ENCODE measurements at places on chromosomes 16 and 17.
A peak's percentile ranks its signal among the peaks of the same experiment; 100 is the strongest.

GRCh38 chr17:10243883-10244844 is 45.8 kb upstream of the GAS7 start:
- no peak for DNase-seq

- no peak for DNase-seq
These were observed 7.2 kb upstream of the EXOSC6 start for GRCh38 chr16:70258946-70259345.

- DNase-seq = no peak
These were observed 15.3 kb upstream of the HEXD start for GRCh38 chr17:82402865-82403264.

DNA sequence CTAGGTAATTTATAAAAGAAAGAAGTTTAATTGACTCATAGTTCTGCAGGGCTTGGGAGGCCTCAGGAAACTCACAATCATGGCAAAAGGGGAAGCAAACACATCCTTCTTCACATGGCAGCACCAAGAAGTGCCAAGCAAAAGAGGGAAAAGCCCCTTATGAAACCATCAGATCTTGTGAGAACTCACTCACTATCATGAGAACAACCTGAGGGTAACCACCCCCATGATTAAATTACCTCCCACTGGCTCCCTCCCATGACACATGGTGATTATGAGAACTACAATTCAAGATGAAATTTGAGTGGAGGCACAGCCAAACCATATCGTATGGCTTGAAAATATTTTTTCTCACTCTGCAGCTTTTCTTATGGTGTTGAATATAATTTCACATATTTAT is 151.7 kb downstream of the ANKFN1 start:
- DNase-seq = no peak

- no peak for DNase-seq
These were observed 11.4 kb downstream of the CIITA start for GRCh38 chr16:10888320-10888937.

DNA sequence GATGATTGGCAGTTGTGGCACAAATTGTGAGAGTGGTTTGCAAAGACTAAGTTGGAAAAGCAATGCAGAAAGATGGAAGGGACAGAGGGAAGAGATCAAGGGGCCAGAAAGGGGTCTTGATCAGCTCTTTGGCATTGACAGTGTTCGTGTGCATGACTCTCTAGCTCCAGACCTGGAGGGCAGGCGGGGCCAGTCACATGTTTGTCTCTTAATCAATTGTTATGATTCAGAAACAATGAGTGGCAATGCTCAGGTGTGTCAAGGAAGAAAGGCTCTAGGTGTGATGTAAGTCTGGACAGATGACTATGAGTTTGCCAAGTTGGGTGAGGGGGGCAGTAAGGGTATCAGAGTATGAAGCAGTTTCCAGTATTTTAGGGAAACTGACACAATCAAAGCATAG is 32.1 kb downstream of the WSB1 start:
- no peak for DNase-seq

- DNase-seq = peak; percentile 60
These were observed 117.0 kb downstream of the RGS9 start for GRCh38 chr17:65254166-65254565.

DNA sequence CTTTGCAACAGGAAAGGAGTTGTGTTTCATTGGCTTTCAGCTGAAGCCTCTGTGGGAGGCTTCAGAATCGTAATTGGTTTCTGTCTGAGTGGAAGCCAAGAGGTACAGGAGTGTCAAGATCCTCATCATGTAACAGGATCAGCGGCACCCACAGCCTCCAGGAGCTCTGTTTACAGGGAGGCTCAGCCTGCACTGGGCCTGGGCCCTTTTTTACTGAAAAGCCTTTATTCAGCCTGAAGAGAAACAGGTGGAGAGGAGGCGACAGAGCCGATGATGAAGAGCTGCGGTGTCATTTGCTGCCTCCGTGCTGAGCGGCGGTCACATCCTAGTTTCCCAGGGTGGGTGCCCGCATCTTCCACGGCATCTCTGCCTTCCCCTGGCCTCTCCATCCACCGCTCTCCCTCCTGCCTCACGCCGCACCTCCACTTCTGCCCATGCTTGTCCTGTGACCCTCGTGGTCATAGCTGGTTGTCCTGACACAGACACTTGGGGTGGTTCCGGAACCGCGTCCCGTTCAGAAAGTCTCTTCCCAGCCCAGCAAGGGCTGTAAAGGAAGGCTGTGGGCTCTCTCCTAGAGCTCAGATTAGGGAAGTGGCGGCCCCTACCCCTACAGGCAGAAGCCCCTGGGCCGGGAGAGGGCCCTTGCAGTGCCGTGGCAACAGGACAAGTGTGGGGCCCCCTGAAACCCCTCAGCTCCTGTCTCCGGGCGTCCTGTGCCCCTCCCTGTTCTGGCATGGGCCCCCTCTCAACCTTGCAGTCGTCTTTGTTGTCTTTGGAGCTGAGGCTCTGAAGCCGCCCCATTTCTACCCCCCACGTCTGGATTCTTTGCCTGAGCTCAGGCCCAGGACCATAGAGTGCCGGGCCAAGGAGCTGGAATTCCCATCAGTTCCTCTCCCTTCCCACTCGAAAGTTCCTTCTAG is 53.9 kb upstream of the CHMP6 start:
- peak; percentile 71 for DNase-seq

GRCh38 chr17:19415806-19416775 is 5.1 kb downstream of the RNF112 start:
- DNase-seq = no peak

GRCh38 chr17:59558953-59559352 is 6.5 kb upstream of the DHX40 start:
- DNase-seq = no peak

DNA sequence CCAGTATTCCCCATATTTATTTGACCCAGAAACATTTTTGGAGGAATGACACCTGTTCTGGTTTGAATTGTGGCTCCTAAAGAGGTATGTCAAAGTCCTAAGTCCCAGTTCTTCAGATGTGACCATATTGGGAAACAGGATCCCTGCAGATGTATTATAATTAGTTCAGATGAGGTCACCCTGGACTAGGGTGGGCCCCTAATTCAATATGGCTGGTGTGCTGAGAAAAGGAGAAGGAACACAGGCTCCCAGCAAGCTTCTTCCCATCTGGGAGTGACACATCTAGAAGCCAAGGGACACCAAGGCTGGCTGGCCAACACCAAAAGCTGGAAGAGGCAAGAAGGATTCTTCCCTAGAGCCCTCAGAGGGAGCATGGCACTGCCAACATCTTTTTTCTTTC is 3.8 kb upstream of the GCSH start:
- no peak for DNase-seq

DNA sequence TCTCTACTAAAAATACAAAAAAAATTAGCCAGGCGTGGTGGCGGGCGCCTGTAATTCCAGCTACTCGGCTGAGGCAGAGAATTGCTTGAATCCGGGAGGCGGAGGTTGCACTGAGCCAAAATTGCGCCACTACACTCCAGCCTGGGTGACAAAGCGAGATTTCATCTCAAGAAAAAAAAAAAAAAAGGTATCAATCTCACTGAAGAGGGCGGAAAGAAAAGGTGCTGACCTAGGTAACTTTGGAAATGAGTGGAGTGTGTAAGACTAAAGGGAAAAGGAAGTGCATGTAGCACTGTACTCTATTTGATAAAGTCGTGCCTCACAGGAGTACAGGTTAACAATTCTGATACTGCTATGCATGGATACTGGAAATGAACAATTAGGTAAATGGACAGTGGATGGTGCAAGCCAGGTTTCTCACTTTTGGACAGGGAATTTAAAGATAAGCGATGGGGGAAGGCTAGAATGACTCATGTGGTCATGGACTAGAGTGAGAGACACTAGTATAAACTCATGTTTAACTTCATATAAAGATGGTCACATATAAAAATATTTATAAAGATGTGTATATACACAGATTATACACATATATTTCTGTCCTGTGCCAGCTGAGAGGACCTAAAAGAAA is 142.9 kb downstream of the CDK5R1 start:
- no peak for DNase-seq

GRCh38 chr17:83083368-83084201 is 4.2 kb downstream of the METRNL start:
- DNase-seq = no peak

GRCh38 chr17:64103391-64104364 is 26.3 kb downstream of the ERN1 start:
- no peak for DNase-seq

DNA sequence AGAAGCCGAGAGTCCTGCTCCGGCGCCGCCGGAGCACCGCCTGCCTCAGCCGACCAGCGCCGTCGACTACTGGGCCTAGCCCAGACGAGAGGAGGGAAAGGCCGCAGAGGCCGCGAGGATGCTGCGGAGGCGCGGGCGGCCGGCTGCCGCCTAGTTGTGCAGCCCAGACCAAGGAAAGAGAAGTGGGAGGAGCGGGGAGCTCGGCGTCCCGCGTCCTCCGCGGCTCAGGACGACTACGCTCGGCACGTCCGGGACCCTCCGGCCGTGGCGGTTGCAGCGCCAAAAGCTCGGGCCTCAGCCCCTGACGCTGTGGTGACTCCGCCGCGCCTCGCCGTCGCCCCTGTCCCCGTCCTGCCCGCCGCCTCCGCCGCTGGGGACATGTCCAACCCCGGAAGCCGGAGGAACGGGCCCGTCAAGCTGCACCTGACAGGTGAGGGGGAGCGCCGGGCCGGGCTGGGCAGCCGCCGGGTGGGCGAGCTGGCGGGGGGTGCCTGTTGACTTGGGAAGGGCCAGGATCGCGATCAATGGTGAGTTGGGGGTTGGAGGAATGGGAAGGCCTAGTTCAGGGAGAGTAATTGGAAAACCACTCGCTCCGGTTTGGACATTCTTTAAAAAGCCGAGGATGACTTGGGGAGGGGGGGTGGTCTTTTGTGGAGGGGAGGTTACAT is 37.7 kb downstream of the RNF135 start:
- peak; percentile 85 for DNase-seq

GRCh38 chr16:57723170-57723569 is 12.4 kb upstream of the KATNB1 start:
- DNase-seq = peak; percentile 44

- no peak for DNase-seq
These were observed 148.3 kb downstream of the BANP start for GRCh38 chr16:88099563-88099890.

GRCh38 chr16:85245307-85246172 is 133.3 kb upstream of the CIBAR2 start:
- peak; percentile 85 for DNase-seq

- no peak for DNase-seq
These were observed 15.1 kb downstream of the CDH11 start for GRCh38 chr16:65106757-65107156.

DNA sequence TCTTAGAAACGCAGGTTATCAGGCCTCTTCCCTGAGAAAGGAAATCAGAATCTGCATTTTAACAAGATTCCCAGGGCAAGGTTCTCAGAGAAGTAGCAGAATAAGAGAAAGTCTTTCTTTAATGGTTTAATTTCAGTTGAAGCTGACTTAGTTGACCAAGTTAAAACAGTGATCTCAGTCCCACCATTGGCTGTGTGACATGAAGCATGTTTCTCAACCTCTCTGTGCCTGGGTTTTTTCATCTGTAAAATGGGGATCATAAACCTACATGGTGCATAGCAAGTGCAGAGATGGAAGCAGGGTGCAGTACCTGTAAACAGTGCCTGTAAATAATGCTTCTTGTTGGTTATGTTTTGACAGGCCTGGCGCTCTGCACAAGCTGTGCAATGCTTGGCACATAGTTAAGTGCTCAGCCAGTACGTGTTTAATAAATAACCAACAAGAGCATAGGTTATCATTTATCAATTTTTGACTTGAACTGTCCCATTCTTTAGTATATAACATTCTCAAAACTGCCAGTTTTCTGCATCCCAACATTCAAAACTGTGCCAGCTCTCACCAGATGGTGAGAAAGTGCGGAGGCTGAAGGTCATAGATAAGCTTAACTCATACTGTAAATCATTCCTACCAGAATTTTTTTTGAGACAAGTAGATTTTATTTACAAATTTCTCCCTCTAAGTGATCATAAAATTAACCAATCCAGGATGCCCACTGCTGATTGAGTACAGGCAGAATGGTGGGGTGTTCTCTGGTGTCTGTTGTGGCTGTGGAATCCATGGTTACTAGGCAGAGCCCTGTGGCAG is 6.9 kb downstream of the C17orf67 start:
- DNase-seq = no peak

DNA sequence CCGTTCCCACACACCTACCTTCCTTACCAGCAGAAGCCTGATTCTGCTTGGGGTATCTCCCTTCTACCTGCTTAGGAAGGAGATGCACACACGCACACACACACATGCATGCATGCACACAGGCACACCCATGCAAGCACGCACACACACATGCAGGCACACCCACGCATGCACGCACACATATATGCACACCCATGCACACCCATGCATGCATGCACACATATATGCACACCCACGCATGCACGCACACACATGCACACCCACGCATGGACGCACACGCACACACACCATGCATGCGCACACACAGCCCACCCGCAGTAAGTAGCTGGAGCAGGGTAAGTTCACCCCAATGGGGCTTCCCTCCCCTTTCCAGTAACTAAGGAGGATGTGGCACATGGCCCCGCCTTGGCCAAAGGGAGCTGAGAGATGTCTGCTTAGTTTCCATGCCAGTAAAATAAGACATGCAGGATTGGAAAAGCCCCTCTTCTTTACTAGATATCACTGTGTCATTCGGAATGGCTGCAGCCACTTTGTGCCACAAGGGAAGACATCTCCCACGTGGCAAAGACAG is 33.7 kb downstream of the ADCY9 start:
- no peak for DNase-seq

DNA sequence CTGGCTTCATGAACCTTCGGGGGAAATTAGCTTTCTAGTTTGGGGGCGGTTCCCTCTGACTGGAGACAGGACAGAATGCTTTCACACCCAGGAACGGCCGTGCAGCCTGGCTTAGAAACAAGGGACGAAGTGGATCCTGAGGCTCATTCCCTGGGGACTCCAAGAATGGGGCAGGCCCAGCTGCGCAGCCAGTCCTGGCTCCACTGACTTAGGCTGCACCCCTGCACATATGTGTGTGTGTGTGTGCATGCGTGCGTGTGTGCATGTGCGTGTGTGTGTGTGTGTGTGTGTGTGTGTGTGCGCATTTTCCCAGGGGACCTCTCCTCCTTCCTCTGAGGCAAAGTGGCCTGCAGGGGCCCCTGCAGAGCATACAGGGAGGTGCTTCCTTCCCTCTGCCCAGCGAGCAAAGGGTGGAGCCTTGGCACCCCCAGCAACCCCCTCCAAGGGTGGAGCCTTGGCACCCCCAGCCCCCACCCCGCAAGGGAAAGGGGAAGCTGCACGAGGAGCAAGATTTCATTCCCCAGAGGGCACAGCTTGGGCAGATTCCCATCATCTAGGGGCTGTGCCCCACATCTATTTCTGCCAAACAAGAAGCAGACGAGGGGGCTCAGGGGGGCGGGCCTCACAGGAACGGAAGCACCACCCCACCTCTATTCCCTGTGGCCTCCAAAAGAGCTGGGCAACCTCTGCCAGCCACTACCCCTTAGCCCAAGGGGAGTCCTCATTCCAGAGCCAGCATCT is 97.6 kb upstream of the CBX4 start:
- DNase-seq = no peak

DNA sequence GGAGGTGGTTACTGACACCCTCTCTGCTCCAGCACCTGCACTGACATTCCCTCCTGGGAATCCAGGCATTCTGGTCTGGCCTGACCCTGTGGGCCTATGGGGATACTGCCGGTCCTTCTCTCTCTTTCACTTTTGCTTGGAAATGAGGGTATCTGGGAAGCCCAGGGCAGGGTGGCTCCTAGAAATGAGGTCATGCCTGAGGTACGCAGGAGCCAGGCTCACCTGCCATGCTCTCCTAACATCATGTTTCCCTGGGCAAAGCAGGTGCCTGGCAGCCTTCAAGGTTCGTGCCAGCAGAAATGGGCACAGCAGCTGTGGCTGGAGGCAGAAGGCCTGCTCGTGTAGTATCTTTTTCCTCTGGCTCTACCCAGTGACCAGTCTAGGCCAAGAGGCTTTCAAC is 3.3 kb downstream of the ITGA3 start:
- DNase-seq = no peak

- peak; percentile 83 for DNase-seq
These were observed 45.8 kb upstream of the CIBAR2 start for GRCh38 chr16:85157813-85158742.
